ENCODE measurements at places on chromosomes 6 and 20.

DNA sequence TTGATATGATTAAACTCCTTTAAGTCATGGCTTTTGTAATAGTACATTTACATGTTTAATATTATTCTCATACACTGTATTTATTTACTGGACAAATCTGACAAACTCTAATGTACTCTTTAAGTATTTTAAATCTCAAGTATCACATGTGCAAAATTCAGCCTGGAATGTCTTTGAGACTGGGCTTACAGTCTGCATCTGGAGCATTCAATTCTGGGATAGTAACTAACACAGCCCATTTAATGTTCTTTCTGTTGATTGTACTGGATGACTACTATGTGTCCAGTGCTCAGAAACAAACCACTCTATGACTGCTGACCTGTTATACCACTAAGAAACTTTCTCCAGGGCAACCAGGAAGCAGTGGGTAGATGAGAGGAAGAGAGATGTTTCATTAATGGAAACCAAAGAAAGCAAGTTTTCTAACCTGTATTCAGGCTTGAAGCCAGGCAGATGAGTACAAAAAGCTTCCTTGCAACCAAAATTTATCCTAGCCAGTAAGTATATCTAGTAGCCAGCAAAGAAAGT, 26.8 kb downstream of the FBXL4 start:
- DNase-seq, result no peak

DNA sequence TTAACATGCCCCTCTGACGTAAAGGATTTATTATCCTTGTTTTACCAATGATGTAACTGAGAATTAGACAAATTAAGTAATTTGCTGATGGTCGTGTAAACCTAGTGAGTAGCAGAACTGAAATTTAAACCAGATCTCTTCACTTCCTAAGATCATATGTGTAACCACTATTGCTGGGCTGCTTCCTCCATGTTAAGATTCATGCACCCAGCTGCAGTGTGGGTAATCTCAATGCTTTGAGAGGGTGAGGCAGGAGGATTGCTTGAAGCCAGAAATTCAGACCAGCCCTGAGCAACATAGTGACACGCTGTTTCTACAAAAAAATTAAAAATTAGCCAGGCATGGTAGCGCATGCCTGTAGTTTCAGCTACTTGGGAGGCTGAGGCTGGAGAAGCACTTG, 97.9 kb downstream of the L3MBTL3 start:
- DNase-seq, result no peak

GRCh38 chr6:138787138-138787537, 8.7 kb upstream of the ECT2L start:
- no peak for DNase-seq

DNA sequence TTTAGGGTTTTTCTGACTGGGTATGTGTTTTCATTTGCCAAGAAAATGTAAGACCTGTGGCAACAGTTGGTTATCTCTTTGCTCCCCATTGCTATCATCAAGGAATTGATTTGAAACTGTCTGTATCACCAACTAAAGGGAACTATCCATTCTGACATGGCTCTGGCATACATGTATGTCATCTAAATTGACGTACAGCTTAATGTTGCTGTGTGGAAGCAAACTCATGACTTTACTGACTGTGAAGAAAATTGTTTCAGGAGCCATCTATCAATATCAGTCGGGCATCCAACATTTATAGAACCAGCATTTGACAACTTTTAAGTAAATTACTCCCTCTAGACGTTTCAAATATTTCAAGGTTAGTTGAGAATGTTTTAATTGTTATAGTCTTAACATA, 555.8 kb upstream of the EPHA7 start:
- DNase-seq, result no peak

DNA sequence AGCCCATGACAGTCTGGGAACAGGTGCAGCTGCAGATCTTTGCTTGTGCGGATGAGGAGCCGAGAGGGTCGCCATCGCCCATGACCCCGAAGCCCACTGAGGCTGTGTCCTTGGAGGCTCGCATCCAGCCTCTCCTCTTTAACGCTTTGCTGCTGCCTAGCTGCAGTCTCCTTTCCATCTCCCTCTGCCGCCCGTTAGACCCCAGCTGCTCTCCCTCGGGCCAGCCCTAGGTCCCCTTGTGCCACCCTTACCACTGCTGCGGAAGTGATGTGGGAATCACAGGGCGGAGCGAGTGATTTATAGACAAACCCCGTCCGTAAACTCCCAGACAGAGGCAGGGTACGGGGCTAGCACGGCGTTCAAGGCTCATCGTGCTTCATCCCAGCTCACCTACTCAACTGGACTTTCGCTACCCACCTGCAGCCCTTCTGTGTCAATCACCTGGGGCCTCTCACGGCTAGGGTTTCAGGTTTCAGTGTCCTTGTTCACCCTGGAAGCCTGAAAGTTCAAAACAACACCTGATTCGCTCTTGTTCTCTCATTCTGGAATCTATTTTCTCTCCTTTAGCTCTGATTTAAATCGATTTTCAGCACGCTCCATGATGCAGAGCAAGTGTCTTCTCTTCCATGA, 76.1 kb downstream of the PAX1 start:
- no peak for DNase-seq

DNA sequence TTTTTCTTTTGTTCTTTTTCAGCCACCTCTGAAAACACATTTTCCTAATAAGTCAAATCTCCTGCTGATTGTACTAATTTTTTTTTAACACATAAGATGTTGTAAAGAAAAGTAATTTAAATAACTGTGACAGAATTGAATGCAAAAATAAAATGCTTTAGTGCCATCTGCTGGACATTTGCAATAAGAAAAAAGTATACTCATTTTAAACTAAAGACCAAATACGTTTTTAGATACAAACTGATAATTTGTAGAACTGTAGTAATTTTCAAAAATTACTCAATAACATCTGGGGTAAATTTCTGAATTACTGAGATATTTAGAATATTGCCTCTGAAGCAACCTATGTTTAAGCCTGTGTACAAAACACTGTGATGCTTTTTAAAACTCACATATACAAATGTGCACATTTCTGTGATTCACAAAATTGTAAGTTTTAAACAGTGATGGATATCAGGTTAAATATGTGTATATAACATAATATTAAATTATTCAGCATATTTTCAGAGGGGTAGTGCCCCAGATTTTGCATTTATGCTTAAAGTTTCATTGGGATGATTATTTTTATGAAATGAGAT, 198.7 kb downstream of the RIMS1 start:
- DNase-seq, result no peak

Data from NCI-H2081 treated with DMSO at 0.1 percent for 48 hours (cell line).